ENCODE measurements at places on chromosomes 5 and 9. TPM values are rescaled to one million over a fixed set of nuclear protein-coding genes. Genes with fewer than 3 reads are reported as not detected.

DNA sequence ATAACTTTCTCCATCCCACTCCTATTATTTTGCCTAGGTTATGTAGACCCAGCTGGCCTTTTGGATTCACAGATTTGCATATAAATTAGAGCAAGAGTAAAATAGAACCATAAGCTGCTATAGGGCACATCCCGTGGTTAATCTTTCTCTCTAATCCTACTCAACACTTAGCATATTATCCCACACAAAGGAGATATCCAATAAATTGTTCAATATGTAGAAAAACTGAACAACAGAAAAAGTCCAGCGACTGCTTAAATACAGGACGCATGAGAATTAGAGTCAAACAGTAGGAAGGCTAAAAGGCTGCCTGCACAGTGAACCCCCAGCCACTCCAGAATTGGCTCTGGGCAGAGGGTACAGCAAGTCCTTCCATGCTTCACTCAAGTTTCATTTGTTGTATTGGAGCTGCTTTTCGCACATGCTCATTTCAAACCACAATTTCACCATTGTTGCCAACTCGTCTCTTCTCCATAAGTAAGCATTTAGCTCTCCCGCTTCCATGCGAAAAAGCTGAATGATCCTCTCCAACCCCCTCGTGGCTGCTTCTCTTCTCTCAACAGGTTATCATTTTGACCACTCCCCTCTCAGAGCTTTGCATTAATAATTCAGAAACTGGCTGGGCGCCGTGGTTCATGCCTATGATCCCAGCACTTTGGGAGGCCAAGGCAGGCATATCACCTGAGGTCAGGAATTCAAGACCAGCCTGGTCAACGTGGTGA is 14.1 kb upstream of the IQGAP2 start:
- DNase-seq: no peak

DNA sequence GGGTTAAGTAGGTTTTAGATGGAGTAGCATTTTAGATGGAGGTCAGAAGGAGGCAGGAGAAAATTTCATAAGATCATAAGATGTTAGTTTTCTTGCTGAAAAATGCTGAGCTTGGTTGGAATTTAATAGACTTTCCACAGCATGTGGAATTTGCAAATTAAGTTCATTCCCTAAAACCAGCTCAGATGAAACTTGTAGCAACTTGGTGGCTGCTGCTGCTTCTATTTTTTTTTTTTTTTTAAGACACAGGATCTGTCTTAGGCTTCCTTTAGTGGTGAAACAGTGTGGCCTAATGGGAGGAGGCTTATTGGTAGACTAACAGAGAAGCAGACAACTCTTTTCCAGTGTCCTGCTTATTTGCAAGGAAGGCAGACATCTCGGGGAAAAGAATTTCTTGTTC is 154.5 kb downstream of the AOPEP start:
- no peak for DNase-seq

DNA sequence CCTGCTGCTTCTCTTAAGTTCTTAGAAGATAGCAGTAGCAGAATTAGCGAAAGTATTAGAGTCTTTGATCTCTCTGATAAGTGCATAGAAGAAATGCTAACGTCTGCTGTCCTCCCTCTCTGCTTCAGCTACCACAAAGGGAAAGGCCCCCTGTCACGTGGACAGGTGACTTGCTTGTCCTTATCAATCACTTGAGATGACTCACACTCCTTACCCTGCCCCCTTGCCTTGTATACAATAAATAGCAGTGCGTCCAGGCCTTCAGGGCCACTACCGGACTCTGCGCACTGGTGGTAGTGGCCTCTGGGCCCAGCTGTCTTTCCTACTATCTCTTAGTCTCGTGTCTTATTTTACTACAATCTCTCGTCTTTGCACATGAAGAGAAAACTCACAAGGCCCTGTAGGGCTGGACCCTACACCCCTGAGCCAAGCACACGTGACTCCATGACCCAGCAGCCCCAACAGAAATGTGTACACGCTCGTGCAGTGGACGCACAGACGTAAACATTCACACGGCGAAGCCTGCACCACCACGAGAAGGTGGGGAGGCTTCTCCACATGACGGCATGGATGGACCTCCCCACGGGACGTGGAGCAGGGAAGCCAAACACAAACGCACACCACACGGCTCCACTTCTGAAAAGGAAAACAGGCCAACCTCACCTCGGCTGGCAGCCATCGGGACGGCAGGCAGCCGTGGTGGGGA is 38.3 kb downstream of the PNPLA7 start:
- DNase-seq: no peak

DNA sequence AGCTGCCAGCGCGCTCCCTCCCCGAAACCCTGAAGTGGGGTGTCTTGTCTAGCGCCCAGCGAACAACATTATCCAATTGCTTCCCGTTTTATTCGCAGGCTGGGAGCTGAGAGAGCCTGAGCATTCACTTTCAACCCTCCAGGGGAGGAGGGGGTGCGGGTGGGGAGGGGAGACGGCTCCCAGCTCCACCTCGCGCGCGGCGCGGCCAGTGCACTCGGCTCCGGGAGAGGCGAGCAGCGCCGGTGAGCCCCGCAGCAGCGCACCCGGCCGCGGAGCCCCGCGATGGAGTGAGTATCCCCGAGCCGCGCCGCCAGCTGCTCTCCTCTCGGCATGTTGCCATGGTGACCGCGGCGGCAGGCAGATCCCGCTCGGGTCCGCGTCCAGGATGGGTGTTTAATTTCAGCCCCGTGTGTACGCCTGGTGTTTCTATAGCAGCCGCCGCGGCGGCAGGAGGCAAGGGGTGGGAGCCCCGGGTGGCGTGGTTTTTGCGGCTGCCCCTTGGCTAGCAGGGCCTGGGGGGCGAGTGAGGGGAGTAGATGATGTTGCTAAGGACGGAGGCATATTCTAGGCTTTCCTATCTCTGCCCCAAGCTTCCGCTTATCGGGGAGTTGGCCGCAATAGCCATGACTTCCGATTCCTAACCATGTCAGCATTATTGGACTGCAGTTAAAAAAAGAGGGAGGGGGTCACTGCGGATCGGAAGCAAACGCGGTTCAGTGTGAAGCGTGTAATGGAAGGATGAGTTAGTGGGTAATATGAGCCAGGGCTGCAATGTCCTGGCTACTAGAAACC is 139.2 kb upstream of the PALM2AKAP2 start:
- DNase-seq: peak; percentile 20

- no peak for DNase-seq
These were observed 278.0 kb upstream of the KLF9 start for GRCh38 chr9:70692431-70692830.

DNA sequence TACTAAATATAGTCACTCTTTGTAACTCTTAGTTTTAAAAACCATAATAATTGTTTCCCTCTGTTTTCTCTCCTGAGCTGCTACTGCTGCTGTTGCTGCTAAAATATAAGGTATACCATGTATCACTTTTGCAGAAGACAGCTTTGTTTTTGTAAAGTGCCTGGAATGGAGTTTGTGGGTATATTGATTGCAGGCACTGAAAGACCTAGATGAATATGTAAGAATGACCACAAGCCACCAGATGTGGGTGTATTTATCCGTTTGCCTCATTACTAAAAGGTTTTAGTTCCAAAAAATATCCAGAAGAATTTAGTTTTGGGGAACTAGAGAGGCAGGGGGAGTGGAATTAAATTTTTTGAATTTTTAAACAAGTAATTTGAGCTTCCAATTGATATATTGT is 151.1 kb upstream of the CDKN2B start:
- no peak for DNase-seq

DNA sequence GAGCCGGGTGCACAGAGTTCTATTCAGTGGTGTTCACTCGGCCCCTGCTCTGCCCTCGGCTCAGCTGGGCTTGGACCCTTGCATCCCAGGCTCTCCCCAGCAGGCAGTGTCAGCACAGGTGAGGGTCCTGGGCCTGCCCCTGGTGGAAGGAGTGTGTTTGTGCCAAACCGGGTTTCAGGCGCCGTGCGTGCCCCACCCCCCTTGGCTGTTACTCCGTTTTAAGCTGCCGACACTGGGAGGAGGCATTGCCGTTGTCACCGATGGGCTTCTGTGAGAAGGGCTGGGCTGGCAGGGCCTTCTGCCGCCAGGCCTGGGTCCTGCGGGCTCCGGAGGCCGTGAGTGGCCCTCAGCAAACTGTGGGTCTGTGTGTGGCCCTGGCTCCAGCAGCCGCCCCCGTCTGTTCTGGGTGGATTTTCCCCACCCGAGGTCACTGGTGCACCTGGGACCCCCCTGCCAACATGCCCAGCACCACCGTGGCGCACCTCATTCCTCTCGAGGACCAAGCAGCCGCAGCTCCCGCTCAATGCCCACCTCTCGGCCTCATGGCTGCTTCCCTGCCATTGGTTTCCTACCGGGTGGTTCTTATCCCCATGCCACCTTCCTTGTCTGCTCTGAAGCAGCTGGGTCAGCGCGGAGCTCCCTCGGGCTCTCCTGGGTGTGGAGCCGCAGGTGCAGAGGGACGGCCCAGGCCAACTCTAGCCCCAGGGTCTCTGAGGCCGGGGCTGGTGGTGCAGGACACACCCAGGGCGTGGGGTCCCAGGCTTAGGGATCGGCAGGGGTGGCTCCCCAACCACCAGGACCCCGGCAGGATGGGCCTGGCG is 44.3 kb upstream of the EXOC3 start:
- DNase-seq: no peak

PDE6A gene
- 0.46 TPM for total RNA-seq

Data from ovary (tissue), 10 donors.